ENCODE measurements at places on chromosomes 2 and 18.

GRCh38 chr2:35462226-35462998, 893.2 kb upstream of the CRIM1 start:
- peak; percentile 60 for DNase-seq

DNA sequence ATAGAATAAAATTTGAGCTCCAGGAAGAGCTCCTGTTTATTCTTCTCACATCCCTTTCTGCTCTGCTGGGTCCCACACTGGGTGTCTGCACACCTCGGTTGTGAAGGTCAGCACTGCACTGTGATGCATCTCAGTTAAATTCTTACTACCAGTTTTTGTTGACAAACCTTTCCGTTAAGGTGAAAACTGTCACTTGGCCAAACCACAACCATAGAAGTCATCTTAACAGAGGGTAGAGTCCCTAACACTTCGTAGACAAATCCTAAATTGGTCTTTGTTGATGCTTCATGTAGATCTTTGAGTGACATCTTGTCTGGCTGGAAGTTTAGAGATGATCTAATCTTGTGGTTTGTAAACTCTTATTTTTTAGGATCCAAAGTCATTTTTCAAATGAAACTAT, 167.4 kb upstream of the MAP3K20 start:
- no peak for DNase-seq

DNA sequence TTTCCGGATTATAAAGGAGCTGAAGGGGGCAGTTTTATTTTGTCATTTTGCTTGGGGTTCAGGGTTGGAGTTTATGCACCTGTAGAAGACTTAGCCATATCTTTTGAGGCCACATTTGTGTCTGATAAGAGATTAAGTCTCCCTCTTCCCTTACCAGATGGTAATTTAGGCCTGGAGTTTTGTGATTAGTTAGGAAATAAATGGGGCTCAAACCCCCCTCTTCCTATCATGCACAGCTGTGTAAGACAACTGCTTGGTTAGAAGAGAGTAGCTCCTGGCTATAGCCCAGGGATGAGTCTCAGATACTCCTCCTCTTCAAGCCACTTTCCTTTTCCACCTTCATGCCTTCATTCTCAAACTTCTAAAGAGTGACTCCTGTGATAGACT, 802 bp upstream of the SAP130 start:
- DNase-seq, result no peak

GRCh38 chr2:154338352-154338967, 360.0 kb upstream of the KCNJ3 start:
- no peak for DNase-seq

GRCh38 chr2:213288913-213289700, 4.8 kb downstream of the SPAG16 start:
- peak; percentile 49 for DNase-seq

DNA sequence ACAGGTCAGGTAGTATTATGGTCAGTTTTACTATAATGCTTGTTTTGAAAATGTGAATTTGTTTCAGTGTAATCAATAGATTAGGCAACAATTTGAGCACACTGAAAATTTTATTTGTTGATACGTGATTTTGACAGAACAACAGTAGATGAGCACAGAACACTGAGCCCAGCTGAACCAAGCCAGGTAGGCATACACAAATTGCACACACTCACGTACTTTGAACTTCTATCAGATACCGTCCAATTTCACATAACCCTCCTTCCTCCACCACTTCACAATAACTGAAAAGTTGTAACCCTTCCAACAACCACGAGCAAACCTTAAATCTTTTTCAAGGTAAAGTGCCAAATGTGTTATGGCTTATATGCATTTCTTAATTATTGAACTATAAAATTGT, 229.5 kb upstream of the TMEFF2 start:
- DNase-seq, result no peak

DNA sequence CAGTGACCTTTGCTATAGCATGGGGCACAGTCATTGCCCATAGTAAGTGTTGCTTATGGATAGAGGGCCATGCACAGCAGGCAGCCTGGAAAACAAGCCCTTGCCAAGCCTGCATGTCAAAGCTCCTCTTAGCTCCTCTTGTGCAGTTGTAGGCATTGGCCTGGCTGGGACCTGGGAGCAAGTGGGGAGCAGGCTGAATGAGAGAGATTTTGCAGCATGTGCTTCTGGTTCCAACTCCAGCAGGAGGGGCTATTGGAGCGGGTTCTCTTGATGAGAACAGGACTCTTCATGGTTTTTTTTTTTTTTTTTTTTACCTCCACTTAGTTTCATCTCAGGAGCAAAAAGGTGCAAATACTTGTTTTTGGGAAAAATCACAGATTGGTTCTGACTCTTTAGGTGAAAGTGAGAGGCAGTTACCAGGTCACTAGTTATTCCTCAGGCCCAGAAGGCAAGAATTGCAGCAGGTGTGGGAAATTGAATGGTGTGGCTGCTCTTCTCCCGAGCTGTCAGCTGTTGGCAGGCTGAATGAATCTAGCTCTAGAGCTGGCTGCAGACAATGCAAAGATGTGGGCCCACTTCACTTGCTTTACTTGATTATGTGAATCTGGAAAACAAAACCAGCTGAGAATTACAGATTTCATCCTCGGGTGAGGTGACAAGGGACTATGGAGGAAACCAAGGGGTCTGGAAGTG, 95.9 kb downstream of the MAP4K4 start:
- no peak for DNase-seq

All from astrocyte of the cerebellum (primary cell).